ENCODE measurements at places on chromosomes 16 and 17.

GRCh38 chr16:87830673-87831420 lies 38.5 kb downstream of the SLC7A5 start:
- DNase-seq = no peak

GRCh38 chr16:65783709-65784474 lies 582.6 kb upstream of the CDH5 start:
- DNase-seq = no peak

DNA sequence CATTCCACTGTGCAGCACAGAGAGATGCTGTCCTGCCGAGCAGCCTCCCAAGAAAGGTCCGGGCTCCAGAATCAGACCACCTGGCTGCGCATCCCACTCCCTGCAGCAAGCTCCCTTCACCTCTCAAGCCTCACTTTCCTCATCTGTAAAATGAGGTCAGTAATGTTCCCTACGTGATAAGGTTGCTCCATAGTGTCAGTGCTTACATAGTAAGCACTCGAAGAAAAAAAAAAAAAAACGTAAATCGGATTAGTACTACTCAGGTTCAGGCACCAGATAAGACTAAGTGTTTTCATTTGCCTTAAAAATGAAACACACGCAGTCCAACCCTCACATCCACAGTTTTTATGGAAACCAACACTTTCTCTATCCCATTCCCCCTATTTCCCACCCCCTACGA lies 76.7 kb downstream of the CCT6B start:
- DNase-seq = no peak

GRCh38 chr17:42017866-42018200 lies 594 bp upstream of the DNAJC7 start:
- no peak for DNase-seq

- no peak for DNase-seq
Observed at GRCh38 chr17:44844390-44844830, 3.3 kb upstream of the HIGD1B start.

DNA sequence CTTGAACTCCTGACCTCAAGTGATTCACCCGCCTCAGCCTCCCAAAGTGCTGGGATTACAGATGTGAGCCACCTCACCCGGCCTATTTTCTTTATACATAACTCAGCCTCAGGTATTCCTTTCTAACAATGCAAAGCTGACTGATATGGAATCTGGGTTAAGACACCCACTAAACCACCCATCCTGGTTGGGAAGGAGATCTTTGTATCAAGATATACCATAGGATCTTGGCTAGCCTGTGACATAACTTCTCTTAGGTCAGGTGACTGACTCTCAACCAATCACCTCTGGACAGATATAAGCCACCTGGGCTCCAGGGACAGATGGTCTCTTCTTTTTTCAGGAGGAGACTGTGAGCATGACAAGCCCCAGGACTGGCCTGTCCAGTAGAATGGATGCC lies 51.2 kb upstream of the NKD1 start:
- DNase-seq = no peak

GRCh38 chr16:67733734-67734470 lies 14.8 kb upstream of the GFOD2 start:
- DNase-seq = no peak

- no peak for DNase-seq
Observed at GRCh38 chr16:56334761-56335160, 90.6 kb downstream of the AMFR start.

DNA sequence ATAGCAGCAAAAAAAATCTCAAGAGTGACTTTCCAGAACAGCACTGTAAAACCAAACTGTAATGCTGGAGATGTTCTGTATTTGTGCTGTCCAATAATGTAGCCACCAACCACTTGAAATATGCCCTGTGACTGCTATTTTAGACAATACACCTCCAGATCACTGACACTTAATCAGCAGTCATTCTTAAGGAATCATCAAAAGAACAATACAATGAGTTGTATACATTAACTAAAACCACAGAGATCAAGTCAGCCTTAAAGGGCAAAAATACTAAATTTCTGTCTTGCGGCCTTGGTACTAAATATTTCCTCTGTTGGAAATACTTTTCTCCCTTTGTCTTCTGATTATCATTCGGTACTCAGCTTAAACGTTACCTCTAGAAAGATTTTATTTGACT lies 33.6 kb upstream of the ANKFY1 start:
- no peak for DNase-seq

DNA sequence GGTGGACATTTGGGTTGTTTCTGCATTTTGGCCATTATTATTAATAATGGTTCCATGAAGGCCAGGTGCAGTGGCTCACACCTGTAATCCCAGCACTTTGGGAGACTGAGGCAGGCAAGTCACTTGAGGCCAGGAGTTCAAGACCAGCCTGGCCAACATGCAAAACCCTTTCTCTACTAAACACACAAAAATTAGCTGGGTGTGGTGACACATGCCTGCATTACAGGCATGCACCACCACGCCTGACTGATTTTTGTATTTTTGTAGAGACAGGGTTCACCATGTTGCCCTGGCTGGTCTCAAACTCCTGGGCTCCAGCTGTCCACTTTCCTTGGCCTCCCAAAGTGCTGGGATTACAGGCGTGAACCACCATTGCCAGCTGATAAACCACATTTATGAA lies 58.5 kb downstream of the TNFRSF13B start:
- no peak for DNase-seq

GRCh38 chr17:48894886-48895285 lies 2.3 kb downstream of the ATP5MC1 start:
- no peak for DNase-seq

GRCh38 chr17:29240477-29240876 lies 6.2 kb upstream of the CRYBA1 start:
- DNase-seq = no peak

- DNase-seq = no peak
Observed at GRCh38 chr16:5738586-5738985, 641.0 kb upstream of the EEF2KMT start.

DNA sequence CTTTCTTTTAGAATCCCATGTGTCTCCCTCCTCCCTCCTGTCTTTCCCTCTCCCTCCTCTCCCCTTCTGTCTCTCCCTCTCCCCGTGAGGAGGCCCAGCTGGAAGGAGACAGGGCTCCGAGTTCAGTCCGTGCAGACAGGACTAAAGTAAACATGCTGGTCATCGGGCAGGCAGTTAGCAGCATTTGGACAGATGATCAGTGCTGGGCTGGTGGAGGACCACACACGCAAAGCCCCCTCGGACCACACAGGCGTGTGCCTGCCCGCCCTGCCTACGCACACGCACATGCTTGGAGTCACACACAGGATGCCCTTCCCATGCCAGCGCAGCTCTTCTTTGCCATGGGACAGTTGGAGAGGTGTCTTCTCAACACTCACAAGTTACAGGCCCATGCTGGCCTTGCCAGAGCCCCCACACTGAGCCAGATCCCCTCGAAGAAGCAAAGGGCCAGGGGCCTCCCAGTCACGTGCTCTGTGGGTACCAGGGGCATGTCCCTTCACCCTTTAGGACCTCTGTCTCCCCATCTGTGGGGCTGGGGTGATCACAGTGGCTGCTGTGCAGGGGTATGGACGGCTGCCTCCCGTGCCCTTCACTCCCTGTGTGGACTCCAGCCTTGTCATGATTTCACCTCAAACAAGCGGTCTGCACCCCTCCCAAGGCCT lies 215.7 kb upstream of the FOXF1 start:
- no peak for DNase-seq

DNA sequence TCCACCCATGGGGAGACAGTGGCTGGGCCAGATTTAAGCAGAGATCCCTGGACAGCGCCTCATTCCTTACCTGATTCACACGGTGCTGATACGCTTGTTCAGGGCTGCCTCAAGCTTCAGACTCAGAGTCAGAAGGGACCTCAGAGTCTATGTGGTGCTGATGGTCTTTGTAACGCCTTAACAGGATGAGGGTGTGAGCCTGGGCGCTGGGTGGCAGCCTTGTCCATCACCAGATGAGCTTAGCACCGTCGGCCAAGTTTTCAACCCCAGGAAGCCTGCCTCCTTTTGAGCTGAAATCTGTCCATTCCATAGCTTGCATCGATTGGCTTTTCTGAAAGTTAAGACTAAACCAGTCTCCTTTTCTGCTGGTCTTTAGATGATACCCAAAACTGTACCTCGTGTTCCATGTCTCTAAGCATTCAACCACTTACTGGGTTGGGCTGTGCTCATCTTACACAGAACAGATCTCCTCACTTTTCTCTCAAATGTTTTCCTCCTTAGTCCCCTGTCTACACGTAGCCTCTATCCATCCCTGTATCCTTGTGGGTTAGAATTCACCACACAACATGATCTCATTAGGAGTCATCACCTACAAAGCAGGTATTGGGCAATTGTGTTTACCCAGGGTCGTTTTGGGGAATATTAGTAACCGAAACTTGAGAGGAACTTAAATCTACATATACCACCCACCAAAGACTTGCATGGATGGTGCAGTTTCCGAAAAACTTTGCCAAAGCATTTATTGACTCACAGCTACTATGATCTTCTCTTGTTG lies 573.4 kb downstream of the CDH13 start:
- DNase-seq = no peak

- no peak for DNase-seq
Observed at GRCh38 chr17:7864995-7865650, 7.3 kb downstream of the CYB5D1 start.

DNA sequence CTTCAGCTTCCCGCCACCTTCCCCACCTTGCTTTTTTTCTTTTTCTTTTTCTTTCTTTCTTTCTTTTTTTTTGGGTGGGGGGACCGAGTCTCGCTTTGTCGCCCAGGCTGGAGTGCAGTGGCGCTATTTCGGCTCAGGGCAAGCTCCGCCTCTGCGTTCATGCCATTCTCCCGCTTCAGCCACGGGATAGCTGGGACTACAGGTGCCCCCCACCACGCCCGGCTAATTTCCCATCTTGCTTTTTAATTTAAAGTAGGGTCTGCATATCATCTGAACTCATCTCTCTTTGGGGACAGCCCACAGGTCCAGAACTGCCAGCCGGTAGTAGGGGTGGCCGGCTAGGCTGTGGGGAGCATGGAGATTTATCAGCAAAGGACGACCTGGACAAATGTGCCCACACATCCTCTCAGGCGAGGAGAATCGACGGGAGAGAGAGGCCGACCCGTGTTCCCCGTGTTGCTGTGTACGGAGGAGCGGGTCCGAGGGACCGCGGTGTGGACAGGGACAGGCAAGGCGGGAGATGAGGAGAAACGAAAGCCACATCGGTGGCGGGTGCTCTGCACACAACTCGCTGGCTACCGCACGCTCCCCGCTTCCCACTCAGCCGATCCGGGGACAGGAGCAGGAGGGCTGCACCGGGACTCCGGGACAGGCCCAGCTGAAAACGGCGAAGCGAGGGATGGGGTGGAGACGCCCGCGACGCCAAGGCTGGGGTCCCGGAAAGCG lies 2.4 kb downstream of the MT1M start:
- no peak for DNase-seq

DNA sequence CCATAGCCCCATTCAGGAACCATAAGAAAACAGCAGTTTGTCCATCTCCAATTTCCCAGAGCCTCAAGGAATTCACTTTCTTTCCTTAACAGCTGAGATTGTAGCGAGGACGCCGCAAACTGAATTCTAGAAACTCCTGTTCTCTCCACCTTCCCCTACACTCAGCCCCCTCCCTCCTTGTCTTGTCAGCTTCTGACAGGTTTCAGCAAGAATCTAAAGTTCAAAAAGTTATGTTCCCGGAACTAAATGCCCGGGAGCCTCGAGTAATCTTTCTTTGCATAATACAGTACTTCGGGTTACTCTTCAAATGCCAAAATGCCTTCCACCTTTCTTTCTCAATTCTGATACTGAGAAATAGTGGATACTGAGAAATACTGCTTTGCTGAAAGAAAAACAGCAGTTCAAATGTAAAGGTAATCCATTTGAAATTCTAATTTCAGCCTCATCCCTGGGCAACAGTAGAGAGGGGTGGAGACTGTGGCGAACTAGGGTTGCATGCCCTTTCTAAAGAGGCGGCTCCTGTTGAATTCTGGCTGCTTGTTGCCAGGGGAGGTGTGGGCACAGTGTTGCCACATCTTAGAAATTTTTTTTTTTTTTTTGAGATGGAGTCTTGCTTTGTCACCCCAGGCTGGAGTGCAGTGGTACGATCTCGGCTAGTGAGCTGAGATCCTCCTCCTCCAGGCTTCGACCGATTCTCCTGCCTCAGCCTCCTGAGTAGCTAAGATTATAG lies 63.5 kb upstream of the USP7 start:
- DNase-seq = no peak

DNA sequence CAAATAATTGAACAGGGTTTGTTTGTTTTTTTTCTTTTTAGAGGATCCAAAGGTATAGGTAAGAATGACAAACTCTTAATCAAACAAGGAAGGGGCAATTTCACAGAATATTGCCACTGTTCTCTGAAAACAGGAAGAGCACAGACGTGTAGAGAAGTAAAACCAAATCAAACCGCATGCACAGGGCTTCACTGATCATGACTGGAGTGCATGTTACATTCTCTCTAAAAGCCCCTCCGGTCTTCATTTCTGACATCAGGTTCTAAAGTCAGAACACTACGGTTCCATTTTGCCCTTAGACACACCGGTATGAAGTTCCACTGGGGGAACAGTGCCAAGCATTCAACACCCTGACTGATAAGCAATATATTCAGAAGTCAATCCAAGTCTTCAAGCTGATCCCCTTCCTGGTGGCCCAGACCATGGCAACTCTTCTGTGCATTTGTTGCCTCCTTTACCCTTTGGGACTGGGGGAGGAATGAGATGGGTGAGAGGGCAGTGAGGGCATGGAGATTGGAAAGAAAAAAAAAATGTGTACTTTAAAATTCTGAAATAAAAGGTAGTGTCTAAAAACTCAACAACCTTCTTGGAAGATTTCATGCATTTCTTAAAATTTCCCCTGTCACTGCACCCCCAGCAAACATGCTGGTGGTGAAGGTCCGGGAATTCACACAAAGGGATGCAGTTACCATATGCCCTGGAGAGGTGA lies 1.4 kb downstream of the MMD start:
- no peak for DNase-seq

GRCh38 chr17:2649191-2649590 lies 55.7 kb downstream of the PAFAH1B1 start:
- DNase-seq = no peak

DNA sequence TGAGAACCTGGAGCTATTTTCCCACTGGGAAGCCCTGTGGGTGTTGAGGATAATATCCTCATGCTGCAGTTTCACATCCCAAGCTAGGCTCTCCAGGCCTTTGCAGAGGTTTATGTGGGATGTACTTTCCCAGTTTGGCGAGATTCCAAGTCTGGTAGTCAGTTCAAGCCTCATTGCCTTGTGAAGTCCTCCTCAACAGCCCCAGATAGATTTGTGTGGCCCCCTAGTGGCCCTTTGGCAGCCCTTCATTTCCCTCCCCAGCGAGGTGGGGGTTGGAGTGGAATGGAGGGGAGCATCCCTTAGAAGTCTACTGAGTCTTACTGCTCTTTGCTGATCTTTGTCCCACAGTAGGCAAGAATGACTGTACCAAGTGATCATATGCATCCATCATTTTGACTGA lies 137.9 kb downstream of the CDH11 start:
- no peak for DNase-seq

DNA sequence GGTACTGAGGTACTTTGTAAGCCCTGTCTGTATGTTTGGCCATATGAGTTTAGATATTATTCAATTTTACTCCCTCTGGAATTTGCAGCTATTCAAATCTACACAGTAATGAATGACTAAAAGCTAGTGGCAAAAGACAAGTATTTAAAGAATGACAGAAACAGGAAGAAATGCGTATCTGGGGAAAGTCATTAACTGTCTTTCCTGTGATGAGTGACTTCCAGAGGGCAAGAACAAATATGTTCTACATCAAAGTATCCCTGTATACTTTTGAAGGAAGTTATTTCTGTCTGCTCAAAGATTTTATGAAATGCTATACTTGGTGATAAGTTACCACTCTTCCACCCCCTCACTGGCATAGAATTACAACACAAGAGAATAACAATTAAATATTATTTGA lies 489.3 kb upstream of the SOX9 start:
- DNase-seq = no peak
